ENCODE measurements at places on chromosomes 5 and 9. TPM values are rescaled to one million over a fixed set of nuclear protein-coding genes. Genes with fewer than 3 reads are reported as not detected.

DNA sequence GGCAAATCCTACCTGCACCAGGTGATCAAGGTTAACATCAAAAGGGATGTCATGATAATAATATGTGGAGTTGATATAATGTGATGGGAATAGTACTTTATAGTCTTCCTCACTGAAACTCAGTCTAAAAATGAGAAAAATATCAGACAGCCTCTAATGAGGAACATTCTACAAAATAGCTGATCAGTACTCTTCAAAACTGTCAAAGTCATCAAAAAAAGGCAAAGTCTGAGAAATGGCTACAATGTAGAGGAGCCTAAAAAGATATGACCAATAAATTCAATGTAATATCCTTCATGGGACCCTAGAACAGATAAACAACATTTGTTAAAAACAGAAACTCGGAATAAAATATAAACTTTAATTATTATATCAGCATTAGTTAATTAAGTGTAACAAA is 95.7 kb downstream of the CEMIP2 start:
- no peak overlapping the region for H3K4me3 ChIP-seq
- no peak for DNase-seq
- H3K27ac ChIP-seq, result no peak overlapping the region
- peaks cover 3% of the 10 kb centered on the region for H3K36me3 ChIP-seq
- peaks cover 8% of the 10 kb centered on the region for H3K4me1 ChIP-seq
- H3K27me3 ChIP-seq, result peaks cover 19% of the 10 kb centered on the region

DNA sequence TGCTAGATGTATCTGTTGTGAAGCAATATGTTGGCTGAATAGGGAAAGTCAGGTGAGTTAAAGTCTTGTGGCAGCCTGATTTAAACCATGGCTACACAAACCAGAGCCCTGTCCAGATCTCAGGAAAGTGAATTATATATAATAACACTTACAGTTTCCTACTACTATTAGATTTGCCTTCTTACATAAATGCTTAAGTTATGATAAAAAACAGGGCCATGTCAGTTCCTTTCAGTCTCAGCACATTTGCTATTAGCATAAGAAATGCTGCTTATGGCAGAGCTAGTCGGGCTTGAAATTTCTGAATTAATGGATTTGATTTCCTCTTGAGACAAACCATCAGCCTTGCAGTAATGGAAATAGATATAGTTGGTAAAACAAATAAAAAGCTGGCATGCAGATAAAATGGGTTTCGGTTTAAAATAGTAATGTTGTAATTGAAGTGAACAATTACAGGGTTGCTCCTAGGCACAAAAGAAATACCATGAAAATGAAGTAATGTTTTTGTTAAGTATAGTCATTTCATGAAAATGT is 664.2 kb upstream of the ZNF608 start:
- H3K27ac ChIP-seq, result no peak overlapping the region
- no peaks in the 10 kb centered on the region for H3K36me3 ChIP-seq
- no peak for DNase-seq
- H3K27me3 ChIP-seq, result no peaks in the 10 kb centered on the region

Gene KIF12
- total RNA-seq, result not detected

DNA sequence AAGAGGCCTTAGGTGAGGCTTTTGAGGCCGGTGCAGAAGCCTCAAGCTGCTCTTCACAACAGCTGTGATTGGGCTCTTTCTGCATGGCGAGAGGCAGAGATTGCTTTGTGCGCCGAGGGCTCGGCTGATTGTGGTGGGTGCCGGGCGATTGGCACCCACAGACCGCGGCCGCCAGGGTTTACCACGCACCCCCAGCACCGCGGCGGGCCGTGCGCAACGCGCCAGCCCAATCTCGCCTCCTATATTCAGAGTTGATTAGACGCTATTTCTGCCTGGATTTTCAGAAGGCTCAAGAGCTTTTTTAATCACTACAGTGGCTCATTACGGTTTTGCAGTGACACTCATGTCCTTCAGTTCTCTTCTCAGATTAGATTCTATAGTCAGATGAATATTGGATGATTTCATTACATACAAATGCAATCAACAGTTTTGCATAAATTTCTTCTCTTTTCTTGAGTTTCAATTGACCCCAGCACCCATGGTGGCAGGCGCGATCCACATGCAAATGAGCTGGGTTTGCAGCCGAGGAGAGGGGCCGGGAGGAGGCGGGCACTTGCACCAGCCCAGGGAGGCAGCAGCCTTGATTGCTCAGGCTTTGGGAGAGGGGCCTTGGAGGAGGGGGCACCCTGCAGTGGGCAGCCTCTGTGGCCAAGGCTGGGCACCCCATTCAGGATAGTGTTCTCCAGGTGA is 33.8 kb upstream of the PTGS1 start:
- no peaks in the 10 kb centered on the region for H3K36me3 ChIP-seq
- H3K4me1 ChIP-seq, result no peaks in the 10 kb centered on the region
- H3K27me3 ChIP-seq, result peaks cover 3% of the 10 kb centered on the region
- H3K27ac ChIP-seq, result no peak overlapping the region
- DNase-seq, result no peak

Gene GMCL2
- total RNA-seq, result not detected

Gene OR13C3
- total RNA-seq, result not detected

GRCh38 chr5:27682600-27682999 is 644.2 kb upstream of the CDH9 start:
- no peaks in the 10 kb centered on the region for H3K27me3 ChIP-seq
- no peak for DNase-seq
- H3K4me1 ChIP-seq, result no peaks in the 10 kb centered on the region
- no peak overlapping the region for H3K27ac ChIP-seq

Gene HTR4
- not detected for total RNA-seq

GRCh38 chr5:58024151-58024550 is 435.7 kb downstream of the PLK2 start:
- H3K36me3 ChIP-seq, result no peaks in the 10 kb centered on the region
- H3K4me1 ChIP-seq, result no peaks in the 10 kb centered on the region
- DNase-seq, result no peak
- no peak overlapping the region for H3K4me3 ChIP-seq
- no peaks in the 10 kb centered on the region for H3K27me3 ChIP-seq
- no peak overlapping the region for H3K27ac ChIP-seq

- H3K4me3 ChIP-seq, result no peak overlapping the region
- no peak overlapping the region for H3K27ac ChIP-seq
- no peaks in the 10 kb centered on the region for H3K36me3 ChIP-seq
These were observed 53.2 kb downstream of the GNA14 start for GRCh38 chr9:77594963-77595362.

- peaks cover 7% of the 10 kb centered on the region for H3K4me1 ChIP-seq
- H3K4me3 ChIP-seq, result no peak overlapping the region
- no peak overlapping the region for H3K27ac ChIP-seq
- H3K27me3 ChIP-seq, result peaks cover 27% of the 10 kb centered on the region
- no peaks in the 10 kb centered on the region for H3K36me3 ChIP-seq
These were observed 124.3 kb downstream of the UGCG start for GRCh38 chr9:112020680-112021596.

GRCh38 chr5:107100121-107100520 is 570.6 kb downstream of the EFNA5 start:
- H3K27me3 ChIP-seq, result no peaks in the 10 kb centered on the region
- H3K4me3 ChIP-seq, result no peak overlapping the region
- no peaks in the 10 kb centered on the region for H3K4me1 ChIP-seq
- DNase-seq, result no peak
- no peak overlapping the region for H3K27ac ChIP-seq

Gene NRARP
- 9.3 TPM for total RNA-seq

- H3K27ac ChIP-seq, result no peak overlapping the region
- peaks cover under 1% of the 10 kb centered on the region for H3K27me3 ChIP-seq
- no peak overlapping the region for H3K4me3 ChIP-seq
- no peak for DNase-seq
- H3K36me3 ChIP-seq, result no peaks in the 10 kb centered on the region
These were observed 91.8 kb upstream of the TBCA start for GRCh38 chr5:77867914-77868313.

DNA sequence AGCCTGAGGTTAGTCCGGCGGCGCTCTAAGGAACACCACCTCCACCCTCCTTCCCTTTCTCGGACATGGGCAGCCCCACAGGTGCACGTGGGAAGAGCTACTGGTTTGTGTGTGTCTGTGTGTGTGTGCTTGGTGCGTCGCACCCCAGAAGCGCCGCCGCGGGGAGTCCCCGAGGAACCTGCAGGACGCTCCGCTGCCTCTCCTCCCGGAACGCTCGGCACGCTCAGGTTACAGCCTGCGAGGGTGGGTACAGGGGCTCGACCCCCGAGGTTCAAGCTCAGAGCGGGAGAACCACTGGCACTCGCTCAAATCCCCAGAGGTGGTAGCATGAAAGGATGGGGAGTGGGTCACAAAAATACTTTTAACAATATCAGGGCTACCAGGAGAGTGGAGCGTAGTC is 2.0 kb downstream of the ASTN2 start:
- H3K4me3 ChIP-seq, result no peak overlapping the region
- H3K36me3 ChIP-seq, result peaks cover 2% of the 10 kb centered on the region
- no peak for DNase-seq
- H3K27ac ChIP-seq, result no peak overlapping the region

DNA sequence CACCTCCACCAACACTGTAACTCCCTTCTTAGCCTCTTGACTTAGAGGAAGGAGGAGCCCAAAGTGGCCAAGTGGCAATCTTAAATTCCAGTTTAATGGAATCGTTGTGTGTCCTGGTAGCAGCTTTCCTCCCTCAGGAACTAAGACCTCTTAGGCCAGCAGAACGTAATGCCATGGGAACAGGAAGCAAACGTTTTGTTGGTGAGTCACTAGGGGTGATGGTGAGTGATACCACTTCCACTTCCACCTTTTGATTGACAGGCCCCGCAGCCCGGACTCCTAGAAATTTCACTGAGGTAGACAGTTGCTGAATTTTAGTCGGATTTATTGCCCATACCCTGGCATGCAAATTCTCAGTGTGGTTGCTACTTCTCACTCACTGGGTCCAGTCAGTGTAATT is 94.2 kb upstream of the FBN2 start:
- H3K36me3 ChIP-seq, result no peaks in the 10 kb centered on the region
- H3K27me3 ChIP-seq, result no peaks in the 10 kb centered on the region
- no peak for DNase-seq
- H3K4me1 ChIP-seq, result no peaks in the 10 kb centered on the region
- H3K4me3 ChIP-seq, result no peak overlapping the region

- no peaks in the 10 kb centered on the region for H3K36me3 ChIP-seq
- DNase-seq, result no peak
- H3K27ac ChIP-seq, result no peak overlapping the region
- H3K4me3 ChIP-seq, result no peak overlapping the region
- H3K4me1 ChIP-seq, result no peaks in the 10 kb centered on the region
These were observed 25.3 kb downstream of the NTNG2 start for GRCh38 chr9:132187121-132187620.

GRCh38 chr5:65262649-65263059 is 219.1 kb downstream of the ADAMTS6 start:
- no peak overlapping the region for H3K27ac ChIP-seq
- no peaks in the 10 kb centered on the region for H3K36me3 ChIP-seq
- DNase-seq, result no peak
- no peak overlapping the region for H3K4me3 ChIP-seq

Gene SOX30
- total RNA-seq, result 0.11 TPM

Gene CYLC2
- total RNA-seq, result not detected

- peaks cover 10% of the 10 kb centered on the region for H3K4me1 ChIP-seq
- DNase-seq, result no peak
- H3K27me3 ChIP-seq, result no peaks in the 10 kb centered on the region
- H3K27ac ChIP-seq, result no peak overlapping the region
These were observed 126.9 kb downstream of the TTC39B start for GRCh38 chr9:15180124-15180523.

DNA sequence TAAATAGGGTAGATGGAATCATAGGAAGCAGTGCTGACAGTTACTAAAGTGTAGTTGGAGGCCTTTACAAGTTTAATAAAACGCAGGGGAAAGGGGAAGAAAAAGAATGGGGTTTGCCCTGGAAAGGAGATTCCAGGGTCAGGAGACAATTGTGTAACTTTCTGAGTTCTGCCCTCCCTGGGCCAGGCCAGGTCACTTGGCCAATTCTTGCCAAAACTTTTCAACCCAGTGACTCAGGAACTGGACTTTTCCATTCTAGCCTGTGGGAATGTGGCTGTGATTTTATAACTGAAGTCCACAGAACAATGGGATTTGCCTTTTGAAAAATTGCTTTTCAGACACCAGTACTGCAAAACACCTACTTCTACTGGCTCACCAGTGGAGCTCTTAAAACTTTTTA is 289.8 kb upstream of the ANKRD55 start:
- no peak overlapping the region for H3K27ac ChIP-seq
- H3K36me3 ChIP-seq, result no peaks in the 10 kb centered on the region
- no peaks in the 10 kb centered on the region for H3K27me3 ChIP-seq
- no peak for DNase-seq
- H3K4me1 ChIP-seq, result peaks cover 3% of the 10 kb centered on the region
- H3K4me3 ChIP-seq, result no peak overlapping the region

- H3K4me1 ChIP-seq, result no peaks in the 10 kb centered on the region
- H3K27ac ChIP-seq, result no peak overlapping the region
- H3K36me3 ChIP-seq, result no peaks in the 10 kb centered on the region
- no peaks in the 10 kb centered on the region for H3K27me3 ChIP-seq
These were observed 582.7 kb upstream of the DMAC1 start for GRCh38 chr9:8382266-8382665.

Gene ACOT12
- total RNA-seq, result not detected

GRCh38 chr5:73373814-73374510 is 74.6 kb downstream of the FOXD1 start:
- no peak overlapping the region for H3K4me3 ChIP-seq
- no peaks in the 10 kb centered on the region for H3K36me3 ChIP-seq
